Esophagus muscularis mucosa (tissue), 4 donors: ENCODE measurements at places on chromosomes 11 and 22. TPM values are rescaled to one million over a fixed set of nuclear protein-coding genes. Genes with fewer than 3 reads are reported as not detected.
A peak's percentile ranks its signal among the peaks of the same experiment; 100 is the strongest.

GRCh38 chr11:36374726-36375125 lies 78.6 kb downstream of the PRR5L start:
- no peak for DNase-seq

GRCh38 chr11:73203790-73204189 lies 14.3 kb upstream of the P2RY2 start:
- no peak for DNase-seq

DNA sequence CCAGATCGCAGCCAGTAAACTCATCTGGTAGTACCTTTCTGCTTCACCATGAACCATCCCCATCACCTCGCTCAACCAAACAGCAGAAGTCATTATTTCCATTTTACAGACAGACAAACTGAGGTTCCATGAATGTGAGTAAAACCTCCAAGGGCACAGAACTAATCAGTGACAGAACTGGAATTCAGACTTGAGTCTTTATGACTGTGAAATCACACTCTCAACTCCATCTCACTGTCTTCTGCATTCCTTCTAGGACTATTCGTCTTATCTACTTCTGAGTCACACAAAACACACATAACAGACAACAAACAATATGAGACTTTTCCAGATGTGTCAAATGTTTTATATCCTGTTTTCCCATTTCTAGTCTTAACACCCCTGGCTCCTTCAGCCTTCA lies 9.3 kb upstream of the NUP50 start:
- DNase-seq = no peak

DNA sequence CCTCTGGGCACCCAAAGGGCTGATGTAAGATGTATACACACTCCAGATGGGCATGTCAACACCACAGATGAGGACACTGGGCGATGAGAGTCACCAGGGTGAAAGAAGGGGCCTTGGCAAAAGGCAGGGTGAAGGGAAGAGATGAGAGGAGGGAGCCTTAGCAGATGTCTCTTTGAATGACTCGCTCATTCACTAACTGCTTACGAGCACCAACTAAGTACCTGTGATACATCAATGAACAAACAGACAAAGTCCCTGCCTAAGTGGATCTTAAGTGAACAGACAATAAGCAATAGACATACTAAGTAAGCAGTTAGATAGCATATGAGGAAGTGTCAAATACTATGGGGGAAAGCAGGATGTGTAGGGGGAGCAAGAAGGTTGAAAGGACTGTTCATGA lies 7.5 kb downstream of the ME3 start:
- DNase-seq = no peak

GRCh38 chr22:33684087-33684486 lies 236.2 kb downstream of the LARGE1 start:
- no peak for DNase-seq

DNA sequence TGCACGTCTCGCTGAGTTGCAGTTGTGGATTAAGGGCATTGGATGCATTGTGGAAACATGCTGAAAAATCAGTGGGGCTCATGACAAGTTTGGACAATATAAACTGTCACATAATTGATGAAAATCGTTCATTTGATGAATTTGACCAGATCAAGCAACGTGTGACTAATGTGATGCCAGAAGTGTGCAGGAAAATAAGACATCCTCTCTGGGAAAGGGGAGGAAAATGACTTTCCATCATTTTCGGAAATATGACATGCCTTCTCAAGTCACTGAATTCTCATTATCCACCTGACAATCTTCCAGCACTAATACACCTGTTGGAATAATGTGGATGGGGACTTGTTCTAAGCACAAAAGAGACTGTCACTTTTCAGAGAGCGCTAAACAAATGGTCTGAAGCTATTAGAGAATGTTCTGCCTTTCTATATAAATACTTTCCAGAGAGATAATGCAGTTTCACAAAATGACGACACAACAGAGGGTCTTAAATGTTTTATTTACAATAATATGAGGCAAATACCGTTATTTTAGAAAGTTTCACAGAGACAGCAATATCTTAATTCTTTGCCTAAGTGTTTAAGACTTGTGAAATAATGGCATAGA lies 1741.9 kb upstream of the RAG2 start:
- DNase-seq = no peak

DNA sequence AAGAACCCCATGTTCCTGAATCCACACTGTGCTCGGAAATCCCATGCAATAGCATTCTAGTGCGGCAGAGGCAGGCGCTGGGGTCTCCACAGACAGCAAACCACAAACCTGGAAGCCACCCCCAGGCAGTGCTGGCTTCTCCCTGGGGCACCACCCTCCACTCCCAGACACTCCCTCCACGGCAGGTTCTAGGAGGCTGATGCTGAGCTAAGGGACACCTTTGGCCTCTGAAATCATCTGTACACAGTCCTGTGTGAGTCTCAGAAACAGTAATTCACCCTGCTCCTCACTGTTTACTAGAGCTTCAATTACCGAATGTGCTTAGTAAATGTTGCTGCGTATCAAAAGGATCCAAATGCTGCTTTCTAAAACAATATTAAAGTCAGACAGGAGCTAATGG lies 129.3 kb downstream of the EFCAB6 start:
- DNase-seq = peak; percentile 39

DNA sequence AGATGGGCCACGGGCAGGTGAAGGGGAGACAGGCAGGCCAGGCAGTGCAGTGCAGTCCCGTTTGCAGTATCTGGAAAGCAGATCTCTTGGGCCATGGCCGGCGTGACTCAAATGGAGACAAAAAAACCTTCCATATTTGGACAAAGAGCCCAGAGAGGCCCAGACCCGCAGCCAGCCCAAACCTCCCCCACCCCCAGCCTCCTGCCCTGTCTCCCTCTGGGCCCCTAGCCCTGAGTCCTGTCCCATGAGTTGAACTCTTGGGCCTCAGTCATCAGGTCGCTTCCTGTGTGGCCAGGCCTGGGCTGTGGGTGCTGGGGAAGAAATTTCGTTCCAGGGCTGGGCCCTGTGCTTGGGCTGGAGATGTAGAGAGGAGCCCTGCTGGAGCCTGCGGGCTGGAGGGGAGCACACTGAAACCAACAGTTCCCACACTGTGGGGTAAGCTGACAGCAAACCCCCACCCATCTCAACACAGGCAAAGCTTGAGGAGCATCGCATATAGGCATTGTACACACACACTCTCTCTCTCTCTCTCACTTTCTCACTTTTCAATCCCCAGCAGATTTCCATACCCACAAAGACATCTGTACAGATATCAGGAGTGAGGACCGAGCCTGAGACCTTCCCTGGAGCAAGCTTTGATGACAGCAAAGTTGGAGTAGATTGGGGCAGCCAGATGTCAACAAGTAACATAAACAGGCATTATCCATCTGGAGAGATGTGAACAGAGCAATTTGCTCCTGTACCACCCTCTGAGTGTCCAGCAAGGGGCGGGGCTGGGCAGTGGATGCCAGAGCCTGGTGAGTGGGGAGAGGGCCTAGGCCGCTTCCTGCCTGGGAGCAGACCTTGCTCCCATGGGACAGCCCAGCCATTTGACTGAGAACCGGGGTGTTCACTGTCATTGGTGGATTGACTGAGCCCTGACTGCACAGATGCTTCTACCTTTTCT lies 17.2 kb downstream of the ARHGEF17 start:
- no peak for DNase-seq

- no peak for DNase-seq
Measured at GRCh38 chr11:119705362-119705761, 23.6 kb downstream of the NECTIN1 start.

- DNase-seq = no peak
Measured at GRCh38 chr22:49566141-49566541, 261.5 kb downstream of the BRD1 start.

GRCh38 chr11:71145988-71146824 lies 106.2 kb downstream of the SHANK2 start:
- no peak for DNase-seq

- DNase-seq = no peak
Measured at GRCh38 chr22:20039683-20040325, 18.9 kb downstream of the TANGO2 start.

- no peak for DNase-seq
Measured at GRCh38 chr11:78197816-78198215, 9.1 kb downstream of the USP35 start.

GRCh38 chr11:65653229-65654225 lies 9.2 kb downstream of the RELA start:
- DNase-seq = no peak

- no peak for DNase-seq
Measured at GRCh38 chr11:125694951-125695350, 14.3 kb upstream of the ACRV1 start.

DNA sequence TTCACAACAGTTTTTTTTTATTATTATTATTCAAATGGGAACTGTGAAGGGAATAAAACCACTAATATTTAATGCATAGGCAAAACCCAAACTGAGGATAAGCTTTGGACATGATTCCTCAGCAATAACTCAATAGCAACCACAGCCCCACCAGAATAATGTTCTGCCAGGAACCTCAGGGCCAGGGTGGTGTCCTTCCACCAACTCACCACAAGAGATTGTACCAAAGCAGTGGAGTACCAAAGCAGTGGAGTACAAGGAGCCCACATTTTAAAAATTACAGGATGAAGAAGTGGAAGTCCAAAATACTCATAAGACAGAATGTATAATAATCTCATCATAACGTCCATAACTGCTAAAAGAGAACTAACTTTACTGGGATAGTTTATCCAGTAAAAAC lies 32.5 kb upstream of the FZD4 start:
- no peak for DNase-seq

- DNase-seq = no peak
Measured at GRCh38 chr11:57542582-57542981, 5.2 kb downstream of the SMTNL1 start.

DNA sequence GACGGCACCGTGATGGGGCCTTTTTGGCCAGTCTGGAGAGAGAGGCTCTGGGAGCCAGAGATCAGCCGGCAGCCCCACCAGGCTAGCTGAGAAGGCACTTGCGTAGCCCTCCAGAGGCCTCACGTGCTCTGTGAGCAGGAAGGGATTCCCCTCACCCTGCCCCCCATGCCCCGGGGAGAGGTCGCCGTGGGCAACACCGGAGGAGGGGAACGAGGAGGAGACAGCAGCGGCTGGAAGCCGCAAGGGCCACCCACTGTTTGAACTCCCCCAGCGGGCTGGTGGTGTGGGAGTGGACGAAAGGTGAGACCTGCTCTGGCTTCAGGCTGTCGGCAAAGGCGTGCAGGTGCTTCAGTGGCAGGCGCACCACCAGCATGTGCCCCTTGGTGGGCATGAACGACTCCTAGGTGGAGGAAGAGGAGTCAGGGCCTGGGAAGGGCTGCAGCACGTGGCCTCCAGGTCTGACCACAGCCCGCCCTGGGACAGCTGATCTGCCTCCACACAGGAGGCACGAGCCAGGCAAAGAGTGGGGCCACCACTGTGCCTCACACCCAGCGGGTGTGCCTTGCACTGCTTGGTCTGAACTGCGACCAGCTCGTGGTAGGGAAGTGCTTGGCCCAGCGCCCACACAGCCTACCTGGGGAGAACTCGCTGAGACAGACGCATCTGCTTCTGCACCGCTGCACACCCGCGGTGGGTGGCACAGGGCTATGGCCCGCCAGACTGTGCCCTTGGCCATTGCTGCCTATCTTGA lies 99.9 kb downstream of the MED15 start:
- DNase-seq = no peak

GRCh38 chr22:36493690-36494110 lies 12.3 kb upstream of the TXN2 start:
- no peak for DNase-seq

GRCh38 chr11:69367211-69367964 lies 73.4 kb downstream of the MYEOV start:
- DNase-seq = peak; percentile 89

DNA sequence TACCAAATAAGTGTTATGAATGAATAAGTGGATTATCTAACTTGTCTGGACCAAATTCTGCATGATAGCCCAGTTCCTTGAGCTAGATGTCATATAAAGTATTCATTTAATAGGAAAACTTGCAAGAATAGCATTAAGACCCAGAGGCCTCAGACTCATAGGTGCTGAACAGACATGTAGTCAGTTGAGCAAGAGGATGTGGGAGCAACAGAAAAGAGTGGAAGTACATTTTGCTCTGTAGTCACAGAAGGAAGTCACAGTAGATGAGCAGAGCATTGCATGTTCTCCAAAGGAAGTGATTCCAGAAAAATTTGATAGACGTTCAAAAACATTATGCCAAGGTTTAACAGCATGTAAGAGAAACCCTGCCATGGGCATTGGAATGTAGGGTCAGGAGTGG lies 9.5 kb downstream of the HOATZ start:
- DNase-seq = no peak

SGSM1 gene
- total RNA-seq = 1.7 TPM

C1QTNF5 gene
- 44.1 TPM for total RNA-seq

C11orf16 gene
- not detected for total RNA-seq

PLAAT5 gene
- 4.6 TPM for total RNA-seq

RGL4 gene
- total RNA-seq = not detected

PATE2 gene
- not detected for total RNA-seq

ARRB1 gene
- total RNA-seq = 81.2 TPM

PAK1 gene
- 29.8 TPM for total RNA-seq

SEPTIN3 gene
- total RNA-seq = 0.26 TPM
